ENCODE measurements at places on chromosomes 11 and 22.

- DNase-seq, result no peak
Observed at GRCh38 chr11:95067841-95068219, 1.1 kb downstream of the SRSF8 start.

GRCh38 chr11:65541093-65541982, 16.5 kb downstream of the SCYL1 start:
- no peak for DNase-seq

DNA sequence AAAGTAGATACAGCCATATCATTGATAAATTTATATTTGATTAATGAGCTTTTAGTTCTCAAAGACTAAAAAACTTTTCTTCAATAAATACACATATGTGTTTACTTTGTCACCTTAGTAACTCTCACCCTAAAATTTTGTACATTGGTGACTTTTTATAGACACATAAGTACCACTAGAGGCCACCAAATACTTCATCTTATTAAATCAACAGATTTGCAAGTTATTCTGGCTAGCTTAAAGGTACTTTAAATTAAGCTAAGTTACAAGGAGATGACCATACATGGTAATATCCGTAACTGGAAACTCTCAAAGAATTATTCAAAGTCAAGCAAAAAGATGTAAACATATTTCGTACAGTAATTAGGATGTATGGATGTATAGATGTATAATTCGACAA, 112.2 kb downstream of the SBF2 start:
- no peak for DNase-seq

DNA sequence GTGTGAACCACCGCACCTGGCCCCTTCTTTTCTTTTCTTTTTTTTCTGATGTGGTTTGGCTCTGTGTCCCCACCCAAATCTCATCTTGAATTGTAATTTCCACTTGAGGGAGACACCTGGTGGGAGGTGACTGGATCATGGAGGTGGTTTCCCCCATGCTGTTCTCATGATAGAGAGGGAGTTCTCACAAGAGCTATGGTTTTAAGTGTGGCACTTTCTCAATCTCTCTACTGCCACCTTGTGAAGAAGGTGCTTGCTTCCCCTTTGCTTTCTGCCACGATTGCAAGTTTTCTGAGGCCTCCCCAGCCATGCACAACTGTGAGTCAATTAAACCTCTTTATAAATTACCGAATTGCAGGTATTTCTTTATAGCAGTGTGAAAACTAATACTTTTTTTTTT, 4.9 kb upstream of the TCN2 start:
- DNase-seq, result no peak

GRCh38 chr22:43343262-43343669, at the start of gene SCUBE1:
TSS of gene SCUBE1 (minus strand) at chr22:43343372. CDS start at chr22:43343261, 111 bp downstream.
- DNase-seq, result no peak

DNA sequence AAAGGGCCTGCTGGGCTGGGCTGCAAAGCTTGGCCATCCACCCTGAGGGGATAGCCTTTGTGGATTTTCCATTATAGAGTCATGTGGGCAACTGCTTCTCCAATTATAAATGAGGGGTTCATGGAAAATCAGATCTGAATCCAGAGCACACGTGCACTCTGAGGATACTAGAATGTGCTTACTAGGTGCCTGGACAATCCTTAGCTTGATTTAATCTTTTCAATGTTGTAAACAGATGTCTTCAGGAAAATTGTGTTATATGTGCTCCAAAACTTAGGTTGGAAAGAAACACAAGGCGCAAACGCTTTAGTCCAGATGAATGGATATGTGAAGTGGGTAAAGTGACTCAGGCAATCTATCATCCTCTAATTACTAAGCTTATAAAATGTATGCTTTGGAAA, 92.0 kb downstream of the SLC17A6 start:
- no peak for DNase-seq

- no peak for DNase-seq
Observed at GRCh38 chr22:27748751-27749191, 52.8 kb downstream of the MN1 start.

GRCh38 chr11:90134478-90135003, at the start of gene NAALAD2:
TSS of gene NAALAD2 (plus strand) at chr11:90134663. CDS start at chr11:90134759, 96 bp downstream.
- no peak for DNase-seq

GRCh38 chr22:41447435-41448188, 1.0 kb upstream of the TOB2 start:
- peak; percentile 23 for DNase-seq

DNA sequence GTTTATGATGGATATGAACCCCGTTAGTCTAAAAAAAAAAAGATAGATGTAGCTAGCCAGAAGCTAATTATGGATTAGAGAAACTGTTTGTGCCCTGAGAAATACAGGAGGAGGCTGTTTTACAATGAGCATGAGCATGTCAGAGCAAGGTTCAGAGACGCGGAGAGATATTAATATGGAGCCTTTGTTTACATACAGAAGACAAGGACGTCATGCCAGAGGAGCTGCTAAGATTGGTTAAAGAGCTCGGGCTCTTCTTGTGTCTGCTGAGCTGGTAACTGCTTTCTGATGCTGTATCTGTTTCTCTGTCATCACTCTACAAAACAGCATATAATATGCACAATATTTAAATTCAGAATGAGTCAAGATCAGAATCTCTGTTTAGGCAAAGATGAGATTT, 24.9 kb upstream of the CCDC89 start:
- DNase-seq, result no peak

DNA sequence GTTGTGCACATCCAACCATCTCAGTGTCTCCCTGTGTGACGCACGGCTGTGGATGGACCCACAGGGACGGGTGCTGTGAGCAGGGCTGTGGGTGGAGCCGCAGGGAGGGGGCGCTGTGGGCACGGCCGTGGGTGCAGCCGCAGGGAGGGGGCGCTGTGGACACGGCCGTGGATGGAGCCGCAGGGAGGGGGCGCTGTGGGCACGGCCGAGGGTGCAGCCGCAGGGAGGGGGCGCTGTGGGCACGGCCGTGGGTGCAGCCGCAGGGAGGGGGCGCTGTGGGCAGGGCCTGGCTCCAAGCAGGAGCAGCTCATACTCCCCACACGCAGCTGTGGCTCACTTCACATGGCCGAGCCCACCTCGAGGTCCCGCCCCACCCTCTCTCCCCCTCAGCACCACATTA, 6.0 kb upstream of the MAPK11 start:
- no peak for DNase-seq

DNA sequence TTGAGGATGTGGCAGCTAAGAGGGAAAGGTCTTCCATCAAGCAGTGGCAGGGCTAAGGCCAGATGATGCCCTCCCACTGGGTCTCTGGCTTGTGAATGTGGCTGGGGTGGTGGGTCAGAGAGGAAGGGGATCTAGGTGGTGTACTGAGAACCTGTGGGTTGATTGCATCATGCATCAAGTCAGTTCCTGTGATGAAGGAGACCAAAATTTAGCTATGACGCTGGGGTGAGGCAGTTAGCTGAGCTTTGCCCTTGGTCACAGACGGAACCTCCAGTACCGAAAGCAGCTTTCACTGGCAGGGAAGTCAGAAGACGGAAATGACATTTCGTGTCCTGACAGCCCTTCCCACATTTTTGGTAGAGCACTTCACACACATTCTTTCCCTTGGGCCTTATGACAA, 20.7 kb downstream of the ATG16L2 start:
- no peak for DNase-seq

DNA sequence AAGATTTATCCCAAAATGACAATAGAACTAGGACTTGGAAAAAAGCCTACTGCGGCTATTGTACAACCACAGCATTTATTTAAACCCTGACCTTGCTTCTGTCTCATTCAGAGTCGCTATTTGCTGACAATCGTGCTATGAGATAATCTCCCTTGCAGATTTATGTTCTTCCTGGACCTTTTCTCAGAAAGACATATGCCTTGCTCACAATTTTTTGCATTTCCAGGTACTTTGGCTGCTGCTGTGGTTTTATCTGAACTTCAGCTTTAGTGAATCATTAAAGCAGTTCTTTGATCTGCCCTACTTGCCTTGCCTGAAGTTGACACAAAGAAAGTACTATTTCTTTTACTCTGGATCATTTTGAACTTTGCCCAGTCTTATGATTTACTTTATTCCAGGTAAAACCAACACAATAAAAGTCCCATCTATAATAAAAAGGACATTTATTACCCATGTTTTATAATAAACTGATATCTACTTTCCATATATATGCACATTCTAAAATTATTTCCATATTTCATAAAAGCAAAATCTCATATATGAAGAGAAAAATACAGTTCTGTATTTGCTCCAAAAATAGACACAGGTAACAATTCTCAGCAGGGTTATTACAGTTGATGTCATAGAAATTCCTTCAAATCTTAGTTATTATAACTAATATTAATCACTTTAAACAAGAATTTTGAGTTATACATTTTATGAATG, 63.4 kb upstream of the CARD18 start:
- no peak for DNase-seq

GRCh38 chr11:62755086-62755615, 1.2 kb upstream of the ZBTB3 start:
- DNase-seq, result no peak

- no peak for DNase-seq
Observed at GRCh38 chr22:46390652-46391301, 55.3 kb downstream of the TRMU start.

- DNase-seq, result peak; percentile 30
Observed at GRCh38 chr22:50599816-50600455, 657 bp upstream of the MAPK8IP2 start.

DNA sequence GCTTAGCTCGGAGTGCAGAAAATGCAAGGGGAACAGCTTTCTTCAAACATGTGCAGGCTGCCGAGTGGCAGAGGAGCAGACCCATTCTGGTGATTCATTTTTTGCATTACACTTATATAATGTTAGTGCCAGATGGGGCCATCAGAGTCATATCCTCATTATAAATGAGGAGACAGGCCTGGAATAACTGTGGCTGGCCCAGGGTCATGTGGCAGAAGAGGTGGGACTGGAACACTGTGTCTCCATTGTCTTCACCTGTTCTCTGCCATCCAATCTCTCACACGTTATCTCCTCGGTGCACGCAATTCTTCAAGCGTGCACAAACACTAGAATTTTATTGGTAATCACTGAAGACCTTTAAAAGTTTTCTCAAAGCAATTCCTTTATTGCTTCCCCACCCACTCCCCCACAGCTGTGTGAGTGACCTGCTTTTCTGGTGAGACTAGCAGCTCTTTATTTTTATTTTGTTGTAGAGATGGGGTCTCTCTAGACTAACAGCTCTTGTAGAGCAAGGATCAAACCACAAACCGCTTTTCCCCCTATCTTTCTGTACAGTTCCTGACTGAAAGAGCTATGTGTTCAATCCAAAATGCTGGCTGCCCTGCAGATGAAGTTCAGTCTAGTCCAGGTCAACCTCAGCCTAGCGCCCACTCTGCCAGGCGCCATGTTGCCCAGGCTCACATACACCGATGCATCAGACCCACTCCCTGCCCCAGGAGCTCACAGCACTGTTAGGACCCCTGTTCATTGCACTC, 75.3 kb downstream of the ST3GAL4 start:
- no peak for DNase-seq

DNA sequence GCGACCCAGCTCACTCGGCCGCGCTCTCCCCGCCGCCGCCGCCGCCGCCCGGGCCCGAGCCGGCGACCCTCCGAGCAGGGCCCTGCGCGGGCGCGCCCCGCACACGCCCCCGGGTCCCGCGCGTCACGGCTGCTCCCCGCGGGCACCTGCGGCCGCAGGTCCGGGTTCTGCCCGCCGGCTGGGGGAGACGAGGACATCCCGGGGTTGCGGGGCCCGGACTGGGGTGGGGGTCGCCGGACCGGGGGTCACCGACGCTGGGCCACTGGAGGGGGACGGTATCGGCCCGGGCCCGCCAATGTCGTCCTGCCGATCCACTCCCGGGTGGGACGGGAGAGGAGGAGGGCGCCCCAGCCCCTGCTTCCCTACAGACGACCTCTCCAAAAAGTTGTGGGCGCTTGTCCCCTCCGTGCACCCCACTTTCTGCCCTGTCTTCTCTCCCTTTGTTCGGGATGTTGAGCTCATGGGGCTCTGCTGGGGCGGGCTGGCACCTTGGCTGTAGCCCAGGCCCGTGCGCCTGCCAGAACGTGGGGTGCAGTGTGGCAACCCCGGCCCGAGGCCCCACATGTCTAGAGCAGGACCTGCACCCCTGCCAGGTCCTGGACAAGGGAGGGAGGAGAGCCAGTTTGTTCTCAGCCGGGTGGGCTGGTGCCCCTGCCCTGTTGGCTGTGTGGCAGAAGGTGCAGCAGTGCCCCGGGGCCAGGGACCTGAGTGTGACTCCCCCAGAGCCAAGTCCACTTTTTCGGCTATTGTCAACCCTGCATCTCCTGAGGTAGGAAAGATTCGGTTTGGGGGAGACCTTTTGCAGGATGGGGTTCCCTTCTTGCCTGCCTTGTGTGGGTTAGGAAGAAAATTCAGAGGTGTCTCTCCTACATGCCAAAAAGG, 40.2 kb upstream of the CELSR1 start:
- DNase-seq, result no peak

DNA sequence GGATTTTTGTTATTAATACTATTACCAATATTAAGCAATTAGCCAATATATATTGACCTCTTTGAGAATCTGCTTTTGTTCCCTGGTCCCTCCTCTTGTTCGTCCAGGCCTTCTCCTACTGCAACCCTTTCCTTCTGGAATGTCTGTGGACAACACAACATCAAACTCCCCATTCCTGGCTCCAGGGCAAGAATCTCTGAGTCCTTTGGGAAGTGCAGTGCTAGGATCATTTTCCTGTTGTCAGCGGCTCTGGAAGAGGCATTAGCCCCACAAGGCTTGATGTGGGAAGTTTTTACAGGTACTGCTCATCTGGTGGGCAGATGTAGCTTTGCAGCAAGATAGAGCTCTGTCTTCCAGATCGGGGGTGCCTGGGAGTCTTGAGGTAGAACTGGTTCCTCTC, 74.3 kb downstream of the RPUSD4 start:
- DNase-seq, result no peak

DNA sequence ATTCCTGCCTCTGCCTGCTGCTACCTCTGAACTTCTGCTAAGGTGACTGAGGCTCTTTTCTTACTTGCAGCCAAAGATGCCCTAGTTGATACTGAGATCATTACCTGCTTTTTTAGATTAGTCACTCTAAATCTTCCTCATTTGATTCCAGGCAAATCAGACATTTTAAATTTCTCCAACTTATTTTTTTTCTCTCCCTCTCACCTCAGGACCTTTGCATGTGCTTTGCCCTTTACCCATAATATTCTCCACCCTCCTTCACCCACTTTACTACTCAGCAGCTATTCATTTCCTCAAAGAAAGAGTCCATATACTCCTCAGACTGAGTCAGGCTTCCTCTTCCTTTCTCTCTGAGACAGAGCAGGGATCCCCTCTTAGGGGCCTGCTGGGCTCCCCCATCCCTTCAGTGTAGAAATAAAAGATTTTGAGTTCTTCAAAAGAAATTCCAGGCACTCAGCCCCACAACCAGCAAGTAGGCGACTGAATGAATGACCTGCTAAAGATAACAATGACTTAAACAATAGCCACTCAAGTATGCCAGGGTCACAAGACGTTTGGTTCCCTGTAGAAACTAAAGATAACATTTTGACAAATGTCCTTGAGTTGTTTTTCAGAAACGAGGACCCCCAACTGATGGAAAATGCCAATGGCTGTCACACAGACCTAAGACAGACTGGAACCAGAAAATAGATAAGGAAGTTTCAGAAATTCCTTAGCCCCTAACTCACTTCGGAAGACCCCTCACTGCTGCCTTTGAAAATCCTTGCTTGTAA, 104.2 kb downstream of the MTNR1B start:
- DNase-seq, result no peak
